ENCODE measurements at places on chromosomes 5 and 9.

- no peak for DNase-seq
Measured at GRCh38 chr5:52943285-52943684, 45.9 kb upstream of the ITGA2 start.

GRCh38 chr5:72523960-72524582 lies 16.9 kb upstream of the ZNF366 start:
- peak; percentile 88 for DNase-seq

GRCh38 chr5:122727112-122727541 lies 47.8 kb upstream of the SNX2 start:
- DNase-seq = peak; percentile 78

DNA sequence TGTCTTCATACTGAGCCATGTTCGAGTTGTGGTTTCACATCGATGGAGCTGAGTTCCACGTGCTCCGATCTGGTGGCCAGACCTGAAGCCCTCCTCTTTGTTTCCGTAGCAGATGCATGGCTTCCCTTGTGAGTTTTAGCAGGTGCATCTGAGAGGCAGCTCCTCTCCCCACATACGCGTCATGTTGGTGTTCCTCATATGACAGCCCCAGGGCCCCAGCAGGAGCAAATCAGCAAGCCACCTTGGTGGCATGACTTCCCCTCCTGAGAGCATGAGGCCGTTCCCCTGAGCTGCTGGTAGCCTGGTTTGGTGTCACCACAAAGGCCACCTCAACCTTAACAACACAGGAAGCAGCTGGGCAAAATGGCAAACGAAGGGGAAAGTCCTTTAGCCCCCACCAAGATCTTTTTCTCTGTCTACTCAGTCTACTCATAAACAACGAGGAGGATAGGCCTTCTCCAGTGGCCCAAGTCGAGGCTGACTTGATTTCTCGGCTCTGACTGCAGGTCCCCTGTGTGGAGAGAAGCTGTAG lies 5.9 kb downstream of the CYFIP2 start:
- DNase-seq = no peak
